ENCODE measurements at places on chromosomes 3 and 15. TPM values are rescaled to one million over a fixed set of nuclear protein-coding genes. Genes with fewer than 3 reads are reported as not detected.

- no peak for DNase-seq
Measured at GRCh38 chr3:66113542-66113941, 74.8 kb upstream of the MAGI1 start.

The TGM4 gene
- not detected for total RNA-seq

GRCh38 chr3:158794936-158795518 is 6.8 kb upstream of the MFSD1 start:
- DNase-seq = no peak

DNA sequence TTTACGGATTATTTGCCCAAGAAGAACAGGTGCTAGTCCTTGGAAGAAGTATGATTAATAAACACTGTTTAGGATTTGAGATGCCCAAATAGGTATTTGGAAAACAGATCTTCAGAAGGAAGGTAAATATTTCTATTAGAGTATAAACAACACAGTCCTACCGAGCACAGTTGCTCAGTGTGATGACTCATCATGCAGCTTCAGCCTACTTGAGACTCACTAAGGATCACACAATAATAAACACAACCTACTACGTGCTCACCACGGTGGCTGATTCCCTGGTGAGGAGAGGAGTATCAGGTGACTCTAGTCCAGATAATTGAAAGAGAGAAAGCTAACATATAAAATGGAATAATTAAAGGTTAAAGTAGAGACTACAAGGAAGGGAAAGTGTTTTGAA is 72.0 kb downstream of the PDZRN3 start:
- no peak for DNase-seq

DNA sequence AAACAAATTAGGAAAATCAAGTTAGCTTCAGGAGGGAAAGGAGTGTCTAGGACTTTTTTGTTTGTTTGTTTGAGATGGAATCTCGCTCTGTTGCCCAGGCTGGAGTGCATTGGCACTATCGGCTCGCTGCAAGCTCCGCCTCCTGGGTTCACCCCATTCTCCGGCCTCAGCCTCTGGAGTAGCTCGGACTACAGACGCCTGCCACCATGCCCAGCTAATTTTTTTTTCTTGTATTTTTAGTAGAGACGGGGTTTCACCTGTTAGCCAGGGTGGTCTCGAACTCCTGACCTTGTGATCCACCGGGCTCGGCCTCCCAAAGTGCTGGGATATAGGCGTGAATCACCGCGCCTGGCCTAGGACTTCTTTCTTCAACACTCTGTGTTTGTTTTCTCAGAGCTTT is 171.1 kb downstream of the NLGN1 start:
- DNase-seq = no peak

GRCh38 chr3:117848606-117849005 is 1139.0 kb downstream of the TUSC7 start:
- no peak for DNase-seq

DNA sequence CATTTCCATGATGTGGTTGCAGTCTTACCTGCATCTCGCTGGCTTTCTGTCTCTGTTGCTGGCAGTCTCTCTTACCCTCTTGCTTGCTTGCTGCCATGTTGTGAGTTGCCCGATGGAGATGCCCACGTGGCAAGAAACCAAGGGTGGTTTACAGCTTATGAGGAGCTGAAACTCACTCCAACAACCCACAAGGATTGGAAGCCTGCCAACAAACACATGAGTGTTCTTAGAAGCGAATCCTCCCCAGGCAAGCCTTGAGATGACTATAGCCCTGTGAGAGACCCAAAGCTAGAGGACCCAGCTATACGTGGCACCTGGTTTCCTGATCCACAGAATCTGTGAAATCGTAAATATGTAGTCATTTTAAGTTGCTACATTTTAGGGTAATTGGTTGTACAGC is 490.9 kb upstream of the ADAMTS9 start:
- no peak for DNase-seq

The CCDC39 gene
- total RNA-seq = not detected

- no peak for DNase-seq
Measured at GRCh38 chr15:45337224-45337623, 41.1 kb downstream of the GATM start.

GRCh38 chr3:45546126-45546620 is 48.4 kb upstream of the LIMD1 start:
- DNase-seq = no peak

DNA sequence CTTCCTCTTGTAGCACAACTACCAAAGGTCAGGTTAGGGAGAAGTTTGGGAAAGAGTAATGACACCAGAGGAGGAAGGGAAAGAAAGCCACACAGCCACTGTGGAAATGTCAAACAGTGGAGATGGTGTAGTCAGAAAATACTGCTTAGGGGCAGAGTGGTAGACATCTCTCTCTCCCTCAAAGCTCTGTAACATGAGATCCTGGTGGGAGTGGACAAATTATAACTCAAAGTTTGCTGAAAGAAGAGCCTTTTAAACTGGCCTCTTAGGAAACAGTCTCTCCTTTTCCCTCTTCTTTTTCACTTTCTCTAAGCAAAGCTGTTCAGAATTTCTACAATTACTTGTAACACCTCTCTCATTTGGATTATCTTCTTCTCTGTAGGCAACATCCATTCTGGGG is 55.8 kb downstream of the LRRN1 start:
- DNase-seq = no peak

DNA sequence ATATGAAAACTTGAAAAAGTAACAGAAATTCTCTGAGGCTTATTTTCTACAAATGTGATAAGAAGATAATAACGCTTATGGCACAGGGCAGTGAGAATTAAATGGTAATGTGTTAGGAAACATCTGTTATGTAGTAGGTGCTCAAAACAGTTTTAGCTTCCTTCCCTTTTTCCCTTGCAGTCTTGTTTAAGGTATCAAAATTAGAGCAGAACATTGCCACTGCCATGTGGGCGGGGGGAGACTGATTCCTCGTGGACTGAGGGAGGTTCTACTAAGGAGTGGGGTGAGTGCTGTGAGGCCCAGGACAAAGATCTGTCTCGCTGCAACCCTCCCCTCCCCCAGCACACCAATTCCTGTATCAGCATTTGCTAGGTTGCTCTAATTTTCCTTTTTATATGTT is 702.4 kb downstream of the TUSC7 start:
- no peak for DNase-seq

DNA sequence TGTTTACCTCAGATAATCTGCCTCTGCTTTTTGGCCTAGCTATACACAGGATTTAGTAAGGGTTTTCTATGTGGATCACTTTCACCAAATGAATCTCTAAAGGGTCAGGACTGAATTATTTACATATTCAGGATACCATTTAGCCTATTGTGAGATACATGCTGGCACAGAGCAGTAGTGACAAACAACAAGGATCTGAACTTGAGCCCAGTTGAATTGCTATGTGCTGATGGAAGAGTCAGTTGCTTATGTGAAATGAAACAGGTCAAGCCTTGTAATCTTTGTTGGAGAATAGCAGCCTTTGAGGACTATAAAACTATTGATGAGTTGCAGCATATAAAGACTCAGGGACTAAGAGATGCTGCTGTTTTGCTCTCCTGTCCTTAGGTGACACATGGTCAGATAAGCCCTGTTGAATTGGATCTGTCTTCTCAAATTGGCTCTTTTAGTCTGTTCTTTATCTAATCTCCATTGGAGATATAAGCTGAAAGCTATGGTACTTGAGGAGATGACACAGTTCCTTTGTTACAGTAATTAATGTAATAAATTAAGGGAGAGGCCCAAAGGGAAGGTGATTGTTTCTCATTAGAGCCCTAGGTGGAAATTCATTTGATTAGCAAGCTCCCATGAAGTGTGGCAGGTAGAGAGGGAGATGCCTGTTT is 30.4 kb downstream of the ZNF609 start:
- no peak for DNase-seq

DNA sequence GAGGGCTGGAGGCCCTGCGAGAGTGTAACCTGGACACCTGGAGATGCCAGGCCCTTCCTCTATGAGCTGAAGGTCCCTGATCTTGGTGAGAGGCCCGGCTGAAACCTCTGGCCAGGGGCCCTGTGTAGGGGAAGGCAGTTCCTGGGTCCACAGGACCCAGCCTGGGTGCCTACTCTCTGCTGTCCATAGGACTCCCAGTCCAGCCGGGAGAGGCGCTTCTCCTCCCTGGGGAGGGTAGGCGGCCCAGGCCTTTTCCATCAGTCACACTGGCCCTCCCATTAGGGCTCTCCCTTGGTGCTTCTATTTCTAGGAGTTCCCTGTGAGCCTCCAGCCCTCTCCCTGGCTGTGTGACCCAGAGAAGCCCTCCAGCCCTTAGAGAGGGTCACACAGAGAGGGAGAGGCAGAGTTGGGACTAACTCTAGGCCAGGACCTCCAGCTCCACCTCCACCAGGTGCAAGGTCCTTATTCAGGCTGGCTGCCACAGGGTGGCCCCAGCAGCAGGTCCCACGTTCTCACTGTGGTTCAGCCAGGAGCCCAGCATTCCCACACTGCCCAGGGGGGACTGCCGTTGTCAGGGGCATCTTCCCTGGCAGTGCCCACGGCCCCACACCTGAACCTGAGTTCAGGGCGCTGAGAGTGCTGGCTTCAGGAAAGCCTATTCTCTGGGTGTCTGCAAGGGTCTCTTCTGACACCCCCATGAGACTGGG is 146.8 kb downstream of the SMAD6 start:
- peak; percentile 67 for DNase-seq

DNA sequence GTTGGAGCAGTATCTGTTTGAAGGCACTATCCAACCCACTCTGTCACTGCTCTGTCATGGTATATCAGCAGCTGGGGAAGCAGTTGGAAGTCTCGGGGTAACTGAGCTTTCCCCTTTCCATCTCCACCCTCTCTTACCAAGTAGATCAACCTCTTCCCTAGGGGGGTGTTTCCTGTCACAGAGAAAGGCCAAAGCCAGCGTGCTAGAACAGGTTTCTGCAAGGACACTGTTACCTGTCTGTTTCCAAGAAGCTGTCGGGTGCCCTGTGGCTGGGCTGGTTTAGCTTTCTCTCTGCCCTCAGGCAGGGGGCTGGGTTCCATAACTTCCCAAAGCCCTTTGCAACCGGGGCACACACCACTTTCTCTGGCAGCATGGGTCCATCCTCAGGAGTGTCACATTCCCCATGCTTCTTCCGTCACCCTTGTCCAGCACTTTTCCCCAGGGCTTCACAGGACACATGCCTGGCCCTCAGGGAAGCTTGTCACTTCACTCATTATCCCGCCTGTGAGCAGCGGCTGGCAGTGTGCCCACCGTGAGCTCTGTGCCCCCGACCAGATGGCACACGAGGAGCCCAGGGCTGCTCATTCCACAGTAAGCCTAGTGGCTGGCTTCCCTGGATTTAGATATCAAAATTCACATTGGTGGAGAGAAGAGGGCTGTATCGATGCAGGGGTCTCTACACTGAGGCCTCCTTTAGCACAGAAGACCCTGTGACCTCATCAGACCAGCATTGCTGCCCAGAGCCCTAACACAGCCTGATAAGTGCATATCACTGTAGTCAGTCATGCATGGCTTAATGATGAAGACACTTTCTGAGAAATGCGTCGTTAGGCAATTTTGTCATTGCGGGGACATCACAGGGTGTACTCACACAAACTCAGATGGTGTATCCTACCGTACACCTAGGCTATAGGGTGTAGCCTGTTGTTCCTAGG is 205.8 kb downstream of the SLCO3A1 start:
- no peak for DNase-seq

DNA sequence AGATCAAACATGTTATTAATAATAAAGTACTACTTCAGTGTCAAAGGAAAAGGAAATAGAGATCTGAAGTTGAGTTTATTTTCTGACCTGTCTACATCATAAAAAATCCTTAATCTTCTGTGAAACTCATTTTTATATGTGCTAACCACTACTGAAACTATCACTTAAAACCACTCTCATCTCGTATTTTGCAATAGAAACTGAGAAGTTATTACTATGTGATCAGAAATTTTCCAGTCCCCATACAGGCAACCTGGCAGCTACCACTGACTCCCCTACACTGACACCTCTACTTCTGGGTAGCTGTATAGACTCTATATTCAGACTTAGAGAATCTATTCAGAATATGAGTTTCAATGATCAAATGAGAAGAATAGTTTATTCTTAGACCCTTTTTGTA is 8.3 kb downstream of the HDGFL3 start:
- no peak for DNase-seq

The TM4SF18 gene
- total RNA-seq = 4.1 TPM

The UBAP1L gene
- 2.4 TPM for total RNA-seq
